Left kidney (tissue), 8 donors: ENCODE measurements at places on chromosomes 7 and 10. TPM values are rescaled to one million over a fixed set of nuclear protein-coding genes. Genes with fewer than 3 reads are reported as not detected.

- DNase-seq = peak; percentile 66
These were observed 1.9 kb downstream of the INA start for GRCh38 chr10:103278862-103279298.

DNA sequence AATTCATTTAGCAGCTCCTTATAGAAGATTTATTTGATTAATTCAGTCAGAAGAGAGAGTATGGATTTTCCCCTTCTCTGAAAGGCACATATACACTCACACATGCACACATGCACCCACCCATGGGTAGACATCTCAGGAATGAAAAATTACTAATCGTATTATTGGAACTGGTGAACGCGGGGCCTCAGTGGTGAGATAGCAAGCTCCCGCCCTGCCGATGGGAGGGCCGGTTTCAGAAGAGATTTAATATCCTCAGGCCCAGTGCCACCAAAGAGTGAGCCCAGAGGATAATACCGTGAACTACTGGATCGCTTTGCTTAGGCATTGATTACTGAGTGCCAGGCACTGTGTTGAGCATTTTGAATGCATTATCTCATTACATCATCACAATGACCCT, 38.0 kb upstream of the EMX2 start:
- DNase-seq = no peak

- DNase-seq = no peak
These were observed 15.6 kb downstream of the SEC23IP start for GRCh38 chr10:119908166-119908565.

- no peak for DNase-seq
These were observed 147.1 kb downstream of the SLC25A13 start for GRCh38 chr7:96174812-96175211.

GRCh38 chr10:30017966-30018365, 41.4 kb downstream of the JCAD start:
- DNase-seq = no peak

DNA sequence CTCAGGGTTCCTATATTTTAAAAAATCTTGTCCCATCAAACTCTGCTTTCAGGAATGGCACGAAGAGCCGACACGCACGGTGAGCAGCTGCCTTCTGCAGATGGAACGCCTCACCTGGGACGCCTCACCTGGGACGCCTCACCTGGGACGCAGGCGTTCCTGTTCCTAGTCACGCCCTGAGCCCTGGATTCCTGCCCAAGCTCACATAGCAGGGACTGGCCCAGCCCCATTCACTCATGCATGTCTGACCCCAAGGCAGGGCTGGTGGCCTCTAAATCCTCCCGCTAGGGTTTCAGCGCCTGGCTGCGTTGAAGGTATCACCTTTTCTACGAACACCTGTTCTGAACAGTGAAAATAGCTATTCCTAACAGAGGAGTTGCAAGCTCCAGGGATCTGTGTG, 49.8 kb downstream of the CARD11 start:
- DNase-seq = peak; percentile 36

- no peak for DNase-seq
These were observed 291.2 kb upstream of the MEOX2 start for GRCh38 chr7:15977663-15978062.

GRCh38 chr7:16779051-16779450, 25.5 kb downstream of the TSPAN13 start:
- no peak for DNase-seq

The EN2 gene
- 0.03 TPM for polyA plus RNA-seq
